Fibroblast of skin of right quadriceps (primary cell): ENCODE measurements at places on chromosomes 13 and 19.

GRCh38 chr13:48725271-48725670, 71.5 kb downstream of the CYSLTR2 start:
- no peak for DNase-seq

DNA sequence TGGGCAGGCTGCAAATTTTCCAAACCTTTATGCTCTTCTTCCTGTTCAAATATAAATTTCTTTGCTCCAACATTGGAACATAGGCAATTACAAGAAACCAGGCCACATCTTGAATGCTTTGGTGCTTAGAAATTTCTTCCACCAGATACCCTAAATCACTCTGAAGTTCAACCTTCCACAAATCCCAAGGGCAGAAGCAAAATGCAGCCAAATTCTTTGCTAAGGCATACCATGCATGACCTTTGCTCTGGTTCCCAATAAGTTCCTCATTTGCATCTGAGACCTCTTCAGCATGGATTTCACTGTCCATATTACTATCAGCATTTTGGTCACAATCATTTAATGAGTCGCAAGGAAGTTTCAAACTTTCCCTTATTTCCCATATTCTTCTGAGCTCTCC, 130.9 kb downstream of the DIAPH3 start:
- DNase-seq: peak; percentile 27

DNA sequence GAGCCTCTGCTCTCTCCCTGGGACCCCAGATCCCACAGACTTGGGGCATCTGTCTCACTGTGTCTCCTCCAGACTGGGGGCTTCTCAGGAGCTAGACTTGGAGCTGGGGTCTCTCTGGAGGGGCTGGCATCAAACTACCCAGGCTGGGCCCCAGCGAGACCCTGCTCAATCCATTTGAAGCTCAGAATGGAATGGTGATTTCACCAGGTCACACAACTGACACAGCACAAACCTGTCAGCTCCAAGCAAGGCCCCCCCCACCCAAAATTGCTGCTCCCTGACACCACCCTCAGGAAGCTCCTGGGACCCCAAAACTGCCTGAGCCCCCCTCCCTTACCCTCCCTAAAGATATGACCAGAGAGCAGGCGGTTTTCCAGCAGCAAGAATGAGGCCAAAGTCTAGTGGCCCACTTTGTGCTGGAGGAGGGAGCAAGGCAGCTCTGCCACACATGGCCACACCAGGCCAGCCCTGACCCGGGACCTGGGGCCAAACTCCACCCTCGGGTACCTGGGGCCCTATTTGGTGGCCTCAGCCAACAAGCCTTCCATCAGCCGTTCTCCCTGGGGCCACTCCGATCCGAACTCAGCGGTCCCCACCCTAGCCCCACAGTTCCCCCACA, 2.4 kb downstream of the NR2F6 start:
- no peak for DNase-seq

- DNase-seq: no peak
Observed at GRCh38 chr13:20340136-20340758, 108.1 kb upstream of the GJB6 start.

GRCh38 chr19:6318772-6319171, 14.6 kb downstream of the ACER1 start:
- DNase-seq: no peak

DNA sequence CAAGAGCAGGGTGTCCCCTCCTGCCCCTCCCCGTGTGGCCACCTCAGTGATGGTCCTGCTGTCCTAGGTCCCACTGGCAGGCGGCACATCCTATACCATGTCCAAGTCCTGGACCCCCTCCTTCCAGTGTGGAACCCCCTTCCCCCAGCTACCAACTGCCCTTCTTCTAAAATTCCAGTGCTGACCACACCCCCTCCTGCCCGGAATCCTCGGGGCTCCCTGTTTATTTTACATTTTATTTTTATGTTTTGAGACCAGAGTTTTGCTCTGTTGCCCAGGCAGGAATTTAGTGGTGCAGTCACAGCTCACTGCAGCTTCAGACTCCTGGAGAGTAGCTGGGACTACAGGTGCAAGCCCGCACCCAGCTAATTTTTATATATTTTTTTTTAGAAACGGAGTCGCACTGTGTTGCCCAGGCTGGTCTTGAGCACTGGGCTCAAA, 945 bp upstream of the CPAMD8 start:
- DNase-seq: no peak

GRCh38 chr19:17105556-17105955, 30.0 kb downstream of the MYO9B start:
- DNase-seq: no peak

DNA sequence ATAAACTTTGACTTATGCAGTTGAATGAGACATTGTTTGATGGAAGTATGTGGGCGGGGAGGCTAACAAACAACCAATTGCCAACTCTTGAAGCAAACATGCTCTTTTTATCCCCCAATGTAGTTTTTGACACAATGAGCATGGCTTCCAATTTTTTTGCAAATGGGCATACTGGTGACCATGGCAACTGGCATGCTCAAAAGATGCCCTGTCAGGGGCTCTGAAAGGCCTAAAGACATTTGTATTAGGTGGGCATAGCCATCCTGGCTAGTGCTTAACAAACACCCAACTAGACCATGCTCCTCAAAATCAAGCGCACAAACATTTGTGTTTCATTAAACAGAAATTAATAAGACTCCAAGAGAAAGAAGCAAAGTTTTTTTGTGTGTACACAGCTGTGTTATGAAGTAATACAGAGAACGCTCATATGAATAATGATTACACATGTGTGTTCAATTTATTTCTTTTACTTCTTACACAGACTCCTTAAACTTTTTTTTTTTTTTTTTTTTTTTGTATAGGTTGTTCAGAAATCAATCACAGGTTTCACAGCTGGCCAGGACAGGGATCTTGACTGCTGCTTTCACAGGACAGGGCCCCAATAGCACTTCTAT, 95.6 kb downstream of the DLEU7 start:
- peak; percentile 27 for DNase-seq

DNA sequence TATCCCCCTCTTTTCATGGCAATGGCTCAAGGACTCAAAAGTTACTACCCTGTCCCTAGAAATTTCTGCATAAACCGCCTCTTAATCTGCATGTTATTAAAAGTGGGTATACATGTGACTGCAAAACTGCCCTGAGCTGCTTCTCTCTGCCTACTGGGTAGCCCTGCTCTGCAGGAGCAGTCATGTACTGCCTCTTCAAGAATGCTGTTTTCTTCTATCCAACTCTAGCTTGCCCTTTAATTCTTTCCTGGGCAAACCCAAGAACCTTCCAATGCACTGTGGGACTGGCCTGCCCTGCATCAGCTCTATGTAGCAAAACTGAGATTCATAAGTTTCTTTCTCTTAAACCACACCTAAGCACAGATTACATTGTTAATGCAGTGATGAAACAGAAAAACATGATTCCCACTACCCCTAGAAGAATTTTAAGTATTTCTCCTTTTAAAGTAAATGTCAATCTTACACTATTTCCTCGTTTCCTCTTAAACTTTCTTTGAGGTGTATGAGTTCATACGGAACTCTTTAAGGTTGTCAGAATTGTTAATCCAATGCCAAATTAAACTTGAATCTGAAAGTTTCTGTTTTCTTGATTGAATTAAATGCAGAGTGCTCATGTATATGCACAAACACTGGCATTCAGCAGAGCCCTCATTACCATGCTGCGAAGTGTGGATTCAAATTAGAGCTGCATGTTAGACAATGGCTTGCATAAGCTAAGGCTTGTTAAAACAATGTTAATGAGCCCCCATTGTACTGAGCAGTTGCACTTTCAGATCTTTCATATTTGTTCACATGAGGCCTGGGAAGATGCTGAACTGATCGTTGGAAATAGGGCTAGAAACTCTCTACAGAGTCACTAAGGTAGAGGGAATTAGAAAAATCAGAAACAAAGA, 669.9 kb upstream of the PCDH20 start:
- no peak for DNase-seq

- no peak for DNase-seq
Observed at GRCh38 chr13:44331446-44331845, 42.2 kb upstream of the SERP2 start.

- peak; percentile 89 for DNase-seq
Observed at GRCh38 chr13:73055813-73056564, 2.8 kb upstream of the KLF5 start.

GRCh38 chr13:38680912-38681311, 6.0 kb upstream of the FREM2 start:
- no peak for DNase-seq

DNA sequence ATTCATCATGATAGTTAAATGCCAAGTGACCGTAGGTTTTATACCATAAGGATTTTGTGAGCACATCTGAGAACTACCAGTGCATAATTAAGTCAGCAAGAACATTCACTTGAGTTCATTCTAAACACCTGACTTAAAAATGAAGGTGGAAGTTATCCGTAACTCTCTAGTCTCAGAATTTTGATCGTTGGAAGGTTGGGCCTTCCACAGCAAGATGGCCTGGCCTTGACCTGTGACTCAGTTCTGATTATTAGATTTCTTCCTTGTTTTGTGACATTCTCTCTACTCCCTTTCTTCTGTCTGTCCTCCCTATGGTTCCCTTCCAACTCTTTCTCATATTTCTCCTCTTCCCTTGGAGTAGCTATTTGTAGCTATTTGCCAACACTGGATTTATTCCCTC, 20.0 kb upstream of the WDFY2 start:
- DNase-seq: no peak

- peak; percentile 40 for DNase-seq
Observed at GRCh38 chr13:31172001-31172400, 10.3 kb upstream of the HSPH1 start.

DNA sequence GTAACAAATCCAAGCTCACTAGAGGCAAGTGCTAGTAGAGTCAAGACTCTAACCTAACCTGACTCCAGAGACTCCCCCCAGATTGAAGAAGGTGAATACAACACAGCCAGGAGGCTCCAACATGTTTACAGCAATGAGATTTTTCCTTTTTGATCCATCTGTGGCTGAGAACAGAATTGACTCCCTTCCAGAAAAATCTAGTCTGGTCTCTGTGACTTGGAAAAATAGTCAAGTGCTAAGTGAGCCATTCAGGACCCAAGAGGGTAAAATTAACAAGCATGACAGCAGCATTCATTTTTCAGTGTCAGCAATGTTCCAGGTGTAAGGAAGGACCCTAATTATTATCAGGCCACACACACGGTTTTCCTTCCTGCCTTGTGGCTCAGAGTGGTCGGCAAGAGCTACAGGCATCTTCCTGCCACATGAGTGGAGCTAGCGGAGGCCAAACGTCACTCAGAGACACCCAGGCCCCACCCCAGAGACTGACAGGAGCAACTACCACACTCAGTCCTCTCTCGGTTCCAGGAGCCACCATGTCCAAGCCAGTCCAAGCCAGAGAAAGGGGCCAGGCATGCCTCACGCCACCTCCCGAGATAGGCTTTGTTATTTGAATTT, 395.1 kb downstream of the FOXO1 start:
- no peak for DNase-seq

DNA sequence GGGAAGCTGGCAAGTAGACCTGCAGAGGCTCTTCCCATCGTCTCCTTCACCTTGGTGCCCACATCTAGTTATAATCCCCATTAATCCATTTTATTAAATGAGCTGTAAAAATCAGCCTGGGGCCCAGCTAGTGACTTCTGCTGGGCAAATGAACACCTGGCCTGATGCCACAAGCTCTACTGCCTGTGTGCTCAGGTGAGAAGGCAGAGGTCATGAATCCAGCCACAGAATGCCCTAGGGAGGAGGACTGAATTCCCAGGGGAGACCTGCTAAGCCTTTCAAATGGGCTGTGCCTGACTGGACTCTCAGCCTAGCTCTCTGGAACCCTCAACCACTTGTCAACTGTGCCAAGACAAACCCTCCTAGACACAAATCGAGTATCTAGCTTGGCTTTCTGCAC, 74.0 kb downstream of the PDS5B start:
- DNase-seq: no peak

DNA sequence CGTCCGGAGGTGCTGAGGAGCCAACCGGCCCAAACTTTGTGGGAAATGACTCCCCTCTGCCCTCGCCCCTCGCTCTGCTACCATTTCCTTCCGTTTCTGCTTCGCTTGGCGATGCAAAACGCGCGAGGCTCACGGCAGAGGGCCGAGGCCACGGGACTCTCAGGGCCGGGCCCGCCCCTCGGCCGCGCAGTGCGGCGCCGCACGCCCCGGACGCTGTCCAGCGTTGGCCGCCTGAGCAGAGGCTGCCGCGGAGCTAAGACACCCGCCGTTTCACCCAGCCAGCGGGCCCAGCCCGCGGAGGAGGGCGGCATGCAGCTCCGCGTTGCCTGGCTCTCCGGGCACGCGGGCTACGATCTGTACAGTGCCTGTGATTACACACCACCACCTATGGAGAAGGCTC, 2.1 kb upstream of the ZNF578 start:
- no peak for DNase-seq

GRCh38 chr13:112024577-112024976, 42.4 kb upstream of the SOX1 start:
- no peak for DNase-seq

- peak; percentile 61 for DNase-seq
Observed at GRCh38 chr19:4732680-4733114, 9.1 kb upstream of the DPP9 start.

DNA sequence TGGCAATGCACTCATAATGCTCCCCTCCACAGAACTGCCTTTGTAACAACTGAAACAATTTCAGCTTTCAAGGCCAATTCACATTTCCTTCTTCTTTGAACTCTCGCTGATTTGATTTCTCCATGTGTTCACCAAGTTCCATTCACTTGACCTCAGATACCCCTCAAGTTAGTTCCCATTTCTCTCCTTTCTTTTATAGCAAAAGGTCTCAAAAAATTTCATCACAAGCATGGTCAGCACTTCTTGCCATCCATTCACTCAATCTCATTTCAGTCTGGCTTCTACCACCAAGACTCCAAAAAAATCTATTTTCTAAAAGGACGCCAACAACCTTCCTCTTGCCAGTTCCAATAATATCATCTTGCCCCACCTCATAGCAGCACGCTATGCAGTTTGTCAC, 135.7 kb downstream of the DIAPH3 start:
- DNase-seq: no peak

DNA sequence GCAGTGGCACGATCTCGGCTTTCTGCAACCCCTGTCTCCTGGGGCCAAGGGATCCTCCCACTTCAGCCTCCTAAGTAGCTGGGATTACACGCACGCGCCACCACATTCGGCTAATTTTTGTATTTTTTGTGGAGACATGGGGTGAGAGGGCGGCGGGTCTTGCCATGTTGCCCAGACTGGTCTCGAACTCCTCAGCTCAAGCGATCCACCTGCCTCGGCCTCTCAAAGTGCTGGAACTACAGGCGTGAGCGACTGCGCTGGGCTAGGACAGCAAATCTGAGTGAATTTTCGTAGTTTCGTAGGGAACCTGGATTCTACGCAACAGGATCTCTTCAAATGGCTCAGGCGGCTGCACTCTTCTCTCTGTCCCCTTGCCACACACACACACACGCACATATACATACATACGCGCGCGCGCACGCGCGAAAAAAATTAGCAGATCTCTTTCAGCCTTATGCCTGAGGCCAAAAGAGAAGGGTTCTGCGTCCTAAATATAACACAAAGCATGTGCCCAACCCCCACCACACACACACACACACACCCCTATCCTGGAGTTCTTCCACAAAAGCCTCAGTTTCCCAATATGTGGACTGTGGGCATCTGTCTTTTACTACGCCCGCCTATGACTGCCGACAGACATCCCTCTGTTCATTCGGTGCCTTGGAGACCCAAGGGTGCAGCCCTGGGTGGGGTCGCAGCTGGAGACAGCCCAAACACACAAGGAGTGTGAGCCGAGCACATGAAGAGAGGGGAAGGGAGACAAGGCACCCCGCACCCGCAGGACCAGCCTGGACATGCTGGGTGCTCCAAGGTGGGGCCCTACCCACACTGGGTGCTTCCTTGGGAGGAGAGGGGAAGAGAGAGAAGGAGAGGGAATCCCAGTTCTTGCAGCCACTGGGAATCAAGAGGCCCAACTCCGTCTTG, 616 bp downstream of the PINLYP start:
- no peak for DNase-seq

GRCh38 chr19:4584670-4585460, 25.4 kb upstream of the SEMA6B start:
- no peak for DNase-seq
